ENCODE measurements at places on chromosomes 1 and 21.

DNA sequence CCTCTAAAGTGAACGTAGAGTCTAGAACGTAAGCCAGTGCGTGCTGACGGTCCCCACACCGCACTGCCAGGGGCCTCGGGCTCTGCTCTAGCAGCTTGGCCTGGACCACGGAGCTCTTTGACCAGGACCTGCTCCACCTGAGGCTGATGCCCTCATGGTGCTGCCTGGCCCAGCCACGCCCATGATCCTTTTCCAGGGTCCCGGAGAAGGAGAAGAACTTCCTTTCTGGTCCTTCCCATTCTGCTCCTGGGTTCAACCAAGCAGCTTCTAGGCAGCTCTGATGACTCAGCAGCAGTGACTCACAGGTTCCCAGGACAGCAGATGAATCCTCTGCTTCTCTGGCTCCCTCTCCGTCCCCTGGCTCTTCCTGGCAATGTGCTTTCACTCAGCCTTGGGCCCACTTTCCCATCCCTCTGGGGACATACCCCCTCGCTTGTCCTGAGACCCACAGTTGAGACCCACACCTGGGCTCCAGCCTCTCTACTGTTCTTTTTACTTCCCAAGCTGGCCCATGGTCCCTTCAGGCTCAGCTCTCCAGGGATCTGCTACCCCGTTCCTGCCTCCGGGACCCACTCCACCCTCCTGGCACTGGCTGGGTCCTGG lies 246.3 kb upstream of the RAB4A start:
- DNase-seq: no peak

GRCh38 chr1:185541871-185542301 lies 192.3 kb upstream of the HMCN1 start:
- no peak for DNase-seq

GRCh38 chr1:87853576-87854351 lies 525.1 kb downstream of the LMO4 start:
- DNase-seq: no peak

- no peak for DNase-seq
Observed at GRCh38 chr1:213303286-213303685, 252.2 kb downstream of the RPS6KC1 start.

GRCh38 chr1:218400624-218401023 lies 55.5 kb downstream of the TGFB2 start:
- DNase-seq: no peak

- no peak for DNase-seq
Observed at GRCh38 chr1:112465122-112465521, 43.6 kb upstream of the WNT2B start.

DNA sequence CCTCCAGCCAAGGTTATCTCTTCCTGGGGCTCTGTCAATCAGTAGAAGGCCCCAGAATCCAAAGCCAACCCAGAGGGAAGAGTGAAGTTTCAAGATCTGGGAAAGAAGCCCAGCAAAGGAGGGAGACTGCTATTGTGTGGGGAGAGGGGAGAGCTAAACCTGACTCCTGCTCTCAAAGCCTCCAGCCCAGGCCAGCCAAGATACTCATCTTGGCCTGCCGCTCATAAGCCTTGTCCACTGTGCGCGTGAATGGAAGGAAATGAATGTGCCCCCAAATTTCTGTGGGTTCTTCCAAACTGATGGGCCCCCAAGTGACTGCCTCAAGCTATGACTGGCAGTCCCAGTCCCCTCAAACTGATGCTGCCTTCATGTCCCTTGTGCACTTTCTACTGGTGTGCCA lies 2.0 kb downstream of the PLXNA2 start:
- no peak for DNase-seq

GRCh38 chr1:185720633-185721272 lies 13.4 kb upstream of the HMCN1 start:
- no peak for DNase-seq

- DNase-seq: no peak
Observed at GRCh38 chr1:65055747-65056146, 89.4 kb upstream of the JAK1 start.

DNA sequence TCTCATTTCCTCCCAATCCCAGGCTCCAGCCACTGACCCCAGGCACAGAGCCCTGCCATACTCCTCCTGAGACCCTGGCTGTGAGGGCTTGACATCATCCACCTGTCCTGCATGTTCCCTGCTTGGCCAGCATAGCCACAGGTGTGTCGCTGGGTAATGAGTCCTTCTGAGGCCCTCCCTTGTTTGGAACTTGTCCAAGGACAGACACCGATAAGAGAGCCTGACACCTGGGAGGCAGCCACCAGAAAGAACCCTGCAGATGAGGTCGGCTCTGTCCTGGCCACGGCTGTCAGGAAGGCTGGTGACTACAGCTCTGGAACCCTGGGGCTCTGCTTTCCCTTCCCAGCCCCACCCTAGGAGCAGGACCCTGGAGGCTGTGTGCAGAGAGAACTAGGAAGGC lies 34.6 kb downstream of the TMEM63A start:
- no peak for DNase-seq

DNA sequence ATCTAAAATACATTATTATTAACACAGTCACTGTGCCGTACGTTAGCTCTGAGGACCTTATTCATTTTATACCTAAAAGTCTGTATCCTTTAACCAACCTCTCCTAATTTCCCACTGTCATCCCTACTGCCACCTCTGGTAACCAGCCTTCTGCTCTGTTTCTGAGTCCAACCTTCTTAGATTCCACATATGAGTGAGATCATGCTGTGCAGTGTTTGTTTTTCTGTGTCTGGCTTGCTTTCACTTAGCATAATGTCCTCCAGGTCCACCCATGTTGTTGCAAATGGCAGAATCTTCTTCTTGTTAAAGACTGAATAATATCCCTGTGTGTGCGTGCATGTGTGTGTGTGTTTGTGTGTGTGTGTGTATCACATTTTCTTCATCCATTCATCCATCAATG lies 64.2 kb downstream of the ETS2 start:
- no peak for DNase-seq

DNA sequence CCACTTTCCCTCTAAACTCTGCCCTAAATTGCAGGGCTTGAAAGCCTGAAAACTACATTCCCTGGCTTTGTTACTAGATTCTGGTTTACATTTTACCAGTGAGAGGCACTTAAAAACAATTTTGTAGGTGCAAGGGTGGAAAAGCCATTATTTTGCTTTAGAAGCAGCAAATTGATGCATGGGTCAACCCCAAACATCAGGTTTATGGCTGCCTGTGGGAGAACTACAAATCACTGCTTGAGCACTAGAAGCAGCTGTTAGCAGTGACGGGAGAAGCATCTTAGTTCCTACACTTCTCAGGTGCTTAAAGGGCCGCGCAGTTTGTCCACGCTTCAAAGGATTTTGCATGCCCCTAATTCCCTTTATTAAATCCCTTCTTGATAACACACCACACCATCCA lies 417.2 kb downstream of the PCP4 start:
- DNase-seq: no peak

DNA sequence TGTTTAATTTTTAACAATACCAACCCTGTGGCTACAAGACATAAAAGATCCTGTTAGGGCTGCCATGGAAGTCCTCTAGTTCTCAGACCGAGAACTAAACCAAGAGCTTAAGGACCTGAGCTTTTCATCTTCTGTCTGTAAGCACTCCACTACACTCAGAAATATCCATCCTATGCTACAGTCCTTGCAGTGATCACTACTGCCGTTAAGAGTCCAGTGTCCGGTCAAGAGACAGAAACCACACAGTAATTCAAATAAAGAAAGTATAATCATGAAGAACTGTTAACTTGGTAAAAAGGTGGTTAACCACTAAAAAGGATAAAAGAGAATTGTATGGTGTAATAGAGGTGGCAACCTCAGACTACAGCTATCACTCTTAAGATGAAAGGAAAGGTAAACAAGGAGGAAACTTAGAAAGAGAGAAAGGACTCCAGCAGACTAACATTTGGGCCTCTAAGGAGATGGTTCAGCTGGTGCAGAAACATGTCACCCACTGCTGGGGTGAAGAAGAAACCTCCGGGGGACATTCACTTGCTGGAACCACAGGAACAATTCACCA lies 22.1 kb upstream of the PRDX6 start:
- no peak for DNase-seq

GRCh38 chr21:33544451-33545195 lies 1.8 kb downstream of the SON start:
- no peak for DNase-seq

DNA sequence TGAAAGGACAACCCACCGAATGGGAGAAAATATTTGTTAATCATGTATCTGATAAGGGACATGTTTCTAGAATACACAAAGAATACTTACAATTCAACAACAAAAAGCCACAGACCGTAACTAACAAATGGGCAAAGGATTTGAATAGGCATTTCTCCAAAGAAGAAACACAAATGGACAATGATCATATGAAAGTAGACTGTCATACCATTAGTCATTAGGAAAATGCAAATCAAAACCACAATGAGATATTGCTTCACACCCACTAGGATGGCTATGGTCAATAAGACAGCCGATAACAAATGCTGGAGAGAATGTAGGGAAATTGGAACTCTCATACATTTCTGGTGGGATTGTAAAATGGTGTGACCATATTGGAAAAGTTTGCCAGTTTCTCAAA lies 367.2 kb upstream of the SGIP1 start:
- no peak for DNase-seq
